ENCODE measurements at places on chromosomes 7 and 10.

GRCh38 chr7:76364198-76364584 lies 5.4 kb upstream of the YWHAG start:
- peak; percentile 49 for DNase-seq

- DNase-seq: no peak
These were observed 11.6 kb upstream of the LIPF start for GRCh38 chr10:88652616-88653015.

DNA sequence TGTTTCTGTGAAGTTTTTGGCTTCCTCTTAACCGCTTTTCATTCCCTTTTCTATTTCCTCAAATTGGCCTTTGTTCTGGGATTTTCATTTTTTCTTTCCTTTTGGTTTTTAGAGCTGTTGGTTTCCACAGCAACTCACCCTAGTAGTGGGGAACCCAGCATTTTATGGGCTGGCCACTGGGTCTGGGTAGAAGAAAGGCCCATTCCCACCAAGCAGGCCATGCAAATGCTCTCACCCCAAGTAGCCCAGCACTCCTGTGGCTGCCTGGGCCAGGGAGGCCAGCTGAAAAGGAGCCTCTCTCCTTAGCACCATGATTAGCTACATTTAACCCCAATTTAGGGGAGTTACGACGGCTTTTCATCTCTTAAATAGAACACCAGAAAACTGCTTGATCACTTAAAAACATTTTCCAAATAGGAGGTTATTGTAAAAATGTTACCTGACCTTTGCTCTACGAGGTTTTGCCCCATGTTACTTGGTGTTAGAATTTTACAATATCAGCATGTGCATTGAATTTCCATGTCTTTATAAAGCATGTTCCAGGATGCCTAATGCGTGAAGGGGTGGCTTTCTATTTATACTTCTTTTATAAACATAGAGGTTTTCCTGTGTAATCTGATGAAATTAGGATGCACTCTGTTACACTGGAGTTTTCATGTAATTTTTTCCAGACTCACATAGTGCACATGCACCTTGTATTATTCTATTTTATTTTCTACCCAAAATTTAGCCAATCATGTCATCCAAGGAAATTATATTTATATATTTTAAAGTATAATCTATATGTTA lies 75.4 kb downstream of the FAM171A1 start:
- DNase-seq: no peak

DNA sequence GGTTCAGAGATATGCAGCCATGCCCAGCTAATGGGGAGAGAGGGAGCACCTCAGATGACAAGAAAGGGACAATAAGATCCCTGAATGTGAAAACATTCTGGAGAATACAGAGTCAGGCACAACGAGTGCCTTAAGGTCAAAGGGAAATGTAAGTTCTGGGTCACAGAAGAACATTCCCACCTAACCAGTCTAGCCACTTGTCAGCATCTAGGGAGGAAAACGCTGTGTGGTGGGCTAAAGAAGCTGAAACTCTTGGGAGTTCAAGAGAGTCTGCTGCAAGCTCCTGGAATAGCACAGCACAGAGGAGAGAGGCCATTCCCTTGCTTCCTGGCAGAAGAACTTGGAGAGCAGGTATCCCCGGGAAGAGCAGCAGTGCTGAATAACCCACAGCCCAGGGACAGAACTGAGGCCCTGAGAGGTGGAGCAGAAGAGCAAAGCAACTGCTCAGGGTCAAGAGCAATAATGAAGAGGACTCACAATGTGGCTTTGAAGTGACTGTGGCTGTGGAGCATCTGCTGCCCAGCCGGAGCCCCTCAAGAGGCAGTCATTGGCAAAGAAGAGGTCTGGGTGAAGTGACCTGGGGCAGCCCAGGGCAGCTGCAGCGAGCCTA lies 182.3 kb downstream of the NPSR1 start:
- no peak for DNase-seq

GRCh38 chr10:132834311-132834761 lies 48.4 kb upstream of the NKX6-2 start:
- no peak for DNase-seq

GRCh38 chr7:80480566-80480965 lies 31.3 kb downstream of the GNAT3 start:
- no peak for DNase-seq

DNA sequence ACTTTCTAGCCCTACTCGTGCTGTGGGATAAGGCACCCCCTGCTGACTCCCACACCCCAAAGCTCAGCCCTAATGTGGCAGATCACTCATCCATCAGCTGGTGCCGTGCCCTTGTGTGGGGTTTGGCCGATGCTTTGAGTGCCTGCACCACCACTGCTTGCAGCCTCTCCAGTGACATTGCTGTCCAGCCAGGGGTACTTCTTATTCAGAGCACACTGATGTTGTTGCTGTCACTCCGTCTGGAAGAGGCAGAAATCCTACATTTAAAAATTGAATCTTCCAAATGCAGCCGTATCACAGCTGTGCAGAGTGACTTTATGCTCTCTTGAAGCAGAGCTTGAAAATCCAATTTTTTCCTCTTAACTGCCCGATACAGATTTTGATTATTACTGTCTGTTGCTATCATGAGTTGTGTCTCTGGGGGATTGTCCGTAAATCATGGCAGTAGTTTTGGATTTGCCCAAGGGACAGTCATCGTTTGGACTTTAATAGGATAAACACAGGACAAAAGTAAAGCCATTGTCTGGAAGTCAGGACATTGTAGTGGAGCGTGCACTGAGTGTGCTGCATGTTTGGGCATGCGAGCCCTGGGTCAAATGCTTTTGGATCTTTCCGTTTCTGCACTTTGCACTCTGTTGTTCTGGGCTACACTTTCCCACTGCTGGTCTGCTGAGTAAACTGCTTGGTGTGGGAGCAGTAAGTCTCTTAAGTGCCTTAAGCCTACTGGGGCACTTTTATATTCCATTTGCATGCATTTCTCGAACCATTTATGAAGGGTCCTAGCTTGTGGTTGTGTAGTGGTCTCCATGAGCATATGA lies 128.2 kb downstream of the DOCK1 start:
- DNase-seq: peak; percentile 63

GRCh38 chr7:99459087-99459486 lies 6.9 kb downstream of the ATP5MF start:
- DNase-seq: no peak

GRCh38 chr10:132110111-132110521 lies 44.4 kb downstream of the JAKMIP3 start:
- DNase-seq: no peak

- no peak for DNase-seq
These were observed 15.6 kb upstream of the JAKMIP3 start for GRCh38 chr10:132050191-132050590.
